ENCODE measurements at places on chromosomes 3 and 15.

- no peak for DNase-seq
Measured at GRCh38 chr3:8416965-8417364, 84.7 kb upstream of the LMCD1 start.

GRCh38 chr3:172528677-172529076 lies 5.4 kb upstream of the TNFSF10 start:
- DNase-seq = no peak

GRCh38 chr15:65957451-65957850 lies 88.2 kb downstream of the RAB11A start:
- peak; percentile 90 for DNase-seq

- no peak for DNase-seq
Measured at GRCh38 chr3:126938520-126939337, 44.2 kb upstream of the PLXNA1 start.

- no peak for DNase-seq
Measured at GRCh38 chr3:90062631-90063200, 955.3 kb downstream of the EPHA3 start.

- DNase-seq = no peak
Measured at GRCh38 chr15:68364028-68364659, 67.8 kb downstream of the ITGA11 start.
